ENCODE measurements at places on chromosomes 12 and 14.

- no peak for DNase-seq
These were observed 164.5 kb downstream of the ANO2 start for GRCh38 chr12:5780536-5780935.

- DNase-seq = no peak
These were observed 48.8 kb downstream of the LRTM2 start for GRCh38 chr12:1869145-1869544.

DNA sequence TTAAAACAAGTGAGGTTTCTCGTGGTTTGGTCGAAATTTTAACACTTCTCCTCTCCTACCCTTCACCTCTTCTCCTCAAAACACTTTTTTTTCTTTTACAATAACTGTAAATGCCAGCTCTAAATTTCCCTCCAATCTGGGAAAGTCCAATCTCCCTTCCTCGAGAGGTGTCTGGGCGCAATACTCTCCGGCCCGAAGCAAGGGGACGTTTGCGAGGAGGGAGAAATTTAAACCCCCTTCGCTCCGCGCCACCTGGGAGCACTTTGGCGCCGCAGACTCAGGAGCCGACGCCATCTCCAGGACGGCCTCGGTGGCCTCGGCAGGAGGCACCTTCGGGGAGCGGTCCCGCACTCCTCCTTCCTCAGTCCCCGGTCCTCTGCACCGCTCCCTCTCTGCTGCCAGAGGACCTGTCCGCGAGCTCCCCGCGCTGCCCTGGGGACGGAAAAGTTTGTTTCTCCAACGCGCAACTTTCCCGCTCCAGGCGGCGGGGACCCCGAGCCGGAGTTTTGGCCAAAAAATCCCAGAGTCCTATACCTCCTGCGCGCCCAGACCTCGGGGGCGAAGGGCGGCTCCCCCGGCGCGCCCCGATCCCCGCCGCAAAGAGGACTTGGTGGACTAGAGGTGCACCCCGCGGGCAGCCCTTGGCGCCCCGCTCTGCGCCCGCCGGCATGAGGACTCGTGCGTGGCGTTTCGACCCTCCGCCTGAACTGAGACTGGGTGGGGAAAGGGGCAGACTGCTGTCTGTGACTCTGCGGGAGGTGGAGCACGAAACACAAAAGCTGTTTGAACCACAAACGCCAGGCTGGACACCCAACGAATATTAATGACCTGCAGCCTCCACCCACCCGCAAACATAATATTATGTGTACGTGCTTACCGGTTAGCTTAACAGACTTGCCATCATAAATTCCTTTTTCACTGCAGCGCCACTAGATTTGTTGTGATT is 95.2 kb upstream of the HMGA2 start:
- no peak for DNase-seq

DNA sequence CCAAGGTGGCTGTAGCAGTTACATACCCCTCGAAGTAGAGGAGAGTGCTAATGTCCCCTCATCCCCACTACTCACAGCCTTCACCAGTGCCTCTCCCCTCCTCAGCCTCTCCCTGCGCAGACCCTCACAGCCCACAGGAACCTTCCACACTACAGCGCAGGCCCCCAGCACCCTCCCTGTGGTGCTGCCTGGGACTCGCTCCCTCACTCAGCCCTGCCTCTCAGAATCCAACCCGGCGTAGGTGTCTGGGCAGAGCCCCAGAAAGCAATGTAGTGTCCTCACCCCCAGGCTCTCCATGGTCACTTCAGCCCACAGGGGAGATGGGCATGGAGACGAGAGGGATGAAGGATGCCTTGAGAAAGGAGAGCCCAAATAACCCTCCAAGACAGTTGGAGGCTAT is 10.9 kb upstream of the ZNF740 start:
- DNase-seq = no peak

DNA sequence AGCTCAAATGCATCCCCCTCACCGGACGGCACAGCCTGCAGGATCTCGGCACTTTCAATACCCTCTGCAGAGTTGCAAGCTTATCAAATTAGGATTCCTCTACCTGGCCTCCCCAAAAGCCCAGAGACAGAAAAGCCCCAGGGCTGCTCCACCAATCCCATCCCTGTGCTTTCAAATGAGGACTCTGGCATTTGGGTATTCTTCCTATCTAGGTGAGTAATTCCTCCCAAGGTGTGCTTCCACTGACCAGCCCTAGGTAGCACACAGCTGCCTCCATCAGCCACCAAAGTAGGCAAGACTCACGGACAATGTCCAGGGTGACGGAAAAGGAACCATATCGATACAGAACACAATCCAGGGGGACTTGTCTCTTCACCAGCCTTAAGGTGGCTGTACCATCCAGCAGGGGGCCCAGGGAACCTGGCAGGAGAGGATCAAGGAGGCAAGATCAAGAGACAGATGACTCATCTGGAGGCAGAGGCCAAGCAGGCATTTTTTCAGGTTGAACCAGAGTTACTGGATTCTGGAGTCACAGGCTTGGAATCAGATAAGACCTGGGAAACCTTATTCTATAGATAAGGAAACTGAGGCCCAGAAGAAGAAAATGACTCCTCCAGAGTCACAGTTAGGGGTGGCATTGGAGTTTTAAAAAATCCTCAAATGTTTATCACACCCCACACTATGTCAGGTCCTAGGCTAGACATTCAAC is 9.9 kb downstream of the PMEL start:
- no peak for DNase-seq

DNA sequence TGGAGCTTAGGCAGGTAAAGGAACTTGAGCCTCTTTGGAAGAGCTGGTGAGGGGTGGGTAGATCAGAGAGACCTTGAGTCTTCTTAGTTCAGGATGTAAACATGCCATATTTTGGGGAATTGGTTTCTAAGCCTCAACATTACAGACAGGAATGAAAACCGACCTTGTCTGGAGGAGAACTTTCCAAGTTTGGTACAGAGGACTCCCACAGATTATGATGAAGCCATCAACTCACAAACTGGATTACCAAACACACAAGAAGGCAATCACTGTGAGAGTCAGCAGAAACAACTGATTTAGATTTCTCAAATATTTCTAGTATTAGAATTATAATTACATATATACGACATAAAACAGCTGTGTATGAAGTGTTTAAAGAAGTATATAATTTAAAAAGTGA is 22.3 kb upstream of the AMN1 start:
- DNase-seq = no peak

DNA sequence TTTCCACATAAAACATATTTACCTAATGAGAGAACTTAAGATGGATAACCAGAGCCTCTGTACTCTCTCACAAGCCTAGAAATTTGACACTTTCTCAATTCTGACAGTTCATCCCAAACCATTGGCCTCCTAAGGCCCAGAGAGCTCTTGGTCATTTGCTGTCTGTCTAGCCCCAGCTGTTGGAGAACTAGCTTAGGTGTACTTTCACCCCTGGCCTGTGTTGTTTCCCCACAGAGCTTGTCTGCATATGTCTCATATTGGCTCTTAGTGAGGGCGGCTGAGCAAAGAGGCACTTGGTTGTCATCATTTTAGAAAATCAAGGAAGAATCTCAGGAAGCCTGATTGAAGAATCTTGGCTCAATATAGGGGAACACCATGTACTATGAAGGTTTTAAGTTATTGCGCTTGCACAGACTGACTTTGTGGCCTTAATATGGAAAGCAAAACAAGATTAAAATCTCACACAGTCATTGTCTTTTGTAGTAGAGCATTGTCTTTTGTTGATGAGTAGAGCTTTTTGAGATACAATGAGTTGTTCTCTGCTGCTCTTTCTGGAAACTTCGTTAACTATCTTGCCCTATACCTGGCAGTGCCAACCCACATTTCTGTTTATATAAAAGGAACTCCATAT is 324.6 kb downstream of the RAD51B start:
- no peak for DNase-seq

- no peak for DNase-seq
These were observed 1.8 kb downstream of the XRCC3 start for GRCh38 chr14:103713304-103714062.

DNA sequence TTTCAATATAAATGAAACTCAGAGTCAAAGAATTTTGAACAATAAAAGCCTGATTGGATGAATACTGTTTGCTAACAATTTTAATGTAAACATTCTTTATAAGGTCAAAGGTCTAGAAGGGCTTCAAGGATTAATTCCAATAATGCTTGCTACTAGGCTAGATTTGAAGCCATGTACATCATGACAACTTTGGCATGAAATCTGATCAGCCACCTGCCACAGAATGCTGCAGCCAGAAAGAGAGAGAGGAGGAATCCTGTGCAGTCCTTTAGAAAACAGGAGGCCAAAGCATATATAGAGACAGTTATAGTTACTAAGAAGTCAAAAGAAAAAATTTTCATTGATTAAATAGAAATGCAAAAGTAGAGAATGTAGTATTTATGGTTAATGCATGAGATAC is 47.1 kb downstream of the ABCD2 start:
- DNase-seq = no peak

DNA sequence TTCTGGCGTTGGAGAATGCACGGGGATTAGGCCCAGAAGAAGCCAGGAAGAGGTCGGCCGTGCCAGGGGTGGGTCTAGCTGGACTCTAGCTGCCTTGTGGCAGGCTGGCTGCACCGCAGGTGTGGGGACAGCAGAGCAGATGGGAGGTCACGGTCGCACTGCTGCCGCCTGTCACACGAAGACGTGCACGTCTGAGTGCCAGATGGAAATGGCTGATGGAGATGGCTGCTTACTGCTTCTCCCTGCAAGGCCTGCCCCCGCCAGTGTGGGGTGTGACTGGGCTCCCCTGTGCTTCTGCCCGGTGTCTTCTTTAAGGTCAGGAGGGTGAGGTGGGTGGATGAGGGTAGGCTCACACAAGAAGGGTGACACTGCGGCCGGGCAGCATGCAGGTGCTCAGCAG is 79.0 kb downstream of the MOK start:
- DNase-seq = no peak

GRCh38 chr12:80157645-80158044 is 58.3 kb downstream of the OTOGL start:
- no peak for DNase-seq

- no peak for DNase-seq
These were observed 44.1 kb downstream of the SETD3 start for GRCh38 chr14:99436247-99437180.

GRCh38 chr14:64478634-64479250 is 13.4 kb downstream of the AKAP5 start:
- DNase-seq = no peak

GRCh38 chr12:121295116-121295745 is 1.3 kb downstream of the CAMKK2 start:
- no peak for DNase-seq

DNA sequence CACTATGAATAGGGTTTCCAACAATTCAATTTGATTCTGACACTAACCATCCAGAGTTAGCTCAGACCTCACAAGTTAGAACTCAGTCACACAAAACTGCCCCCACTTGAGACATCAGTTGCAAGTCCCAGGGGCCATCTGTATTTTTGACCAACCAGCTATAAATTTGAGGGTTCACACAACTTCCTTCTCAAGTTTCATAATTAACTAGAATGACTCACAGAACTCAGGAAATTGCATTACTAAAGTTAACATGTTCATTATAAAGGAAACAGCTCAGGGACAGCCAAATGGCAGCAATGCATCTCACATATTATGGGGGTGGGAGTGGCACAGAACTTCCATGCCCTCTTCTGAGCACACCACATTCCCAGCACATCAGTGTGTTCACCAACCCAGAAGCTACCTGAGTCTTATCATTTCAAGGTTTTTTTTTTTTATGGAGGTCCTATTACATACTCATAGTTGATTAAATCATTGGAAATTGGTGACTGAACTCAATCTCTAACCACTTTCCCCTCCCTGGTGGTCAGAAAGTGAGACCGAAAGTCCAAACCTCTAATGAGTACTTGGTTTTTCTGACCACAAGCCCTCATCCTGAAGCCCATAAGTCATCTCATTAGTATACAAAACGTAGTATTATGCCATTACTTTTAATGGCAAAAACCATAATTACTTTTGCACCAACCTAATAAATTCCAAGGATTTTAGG is 1721.5 kb upstream of the SEL1L start:
- no peak for DNase-seq

DNA sequence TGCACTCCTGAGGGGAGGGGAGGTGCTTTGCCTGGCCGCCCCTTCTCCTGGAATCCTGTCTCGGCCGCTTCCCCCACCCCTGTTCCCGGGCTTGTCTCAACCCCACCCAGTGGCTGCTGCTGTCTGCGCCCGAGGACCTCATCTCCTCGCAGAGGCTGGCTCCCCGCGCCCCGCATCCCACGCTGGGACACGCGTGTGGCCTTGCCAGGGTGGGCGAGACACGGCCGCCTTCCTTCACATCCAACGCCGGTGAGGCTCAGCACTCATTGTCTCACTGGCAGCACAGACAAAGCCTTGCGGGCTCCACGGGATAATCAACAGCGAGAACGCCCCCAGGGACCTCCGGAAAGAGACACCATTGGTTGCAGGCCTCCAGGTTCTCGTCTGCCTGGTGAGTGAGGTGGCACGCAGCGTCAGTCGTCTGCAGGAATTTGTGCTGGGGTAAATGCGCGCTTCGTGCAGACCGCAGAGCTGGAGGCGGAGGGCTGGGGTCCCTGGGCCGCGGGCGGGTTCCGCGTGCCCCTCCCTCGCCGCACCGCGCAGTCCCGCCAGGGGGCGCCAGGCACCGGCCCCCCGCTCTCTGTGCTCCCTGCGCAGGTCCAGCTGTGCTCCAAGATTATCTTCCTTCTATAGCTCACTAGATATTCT is 26.8 kb downstream of the CCDC177 start:
- no peak for DNase-seq

DNA sequence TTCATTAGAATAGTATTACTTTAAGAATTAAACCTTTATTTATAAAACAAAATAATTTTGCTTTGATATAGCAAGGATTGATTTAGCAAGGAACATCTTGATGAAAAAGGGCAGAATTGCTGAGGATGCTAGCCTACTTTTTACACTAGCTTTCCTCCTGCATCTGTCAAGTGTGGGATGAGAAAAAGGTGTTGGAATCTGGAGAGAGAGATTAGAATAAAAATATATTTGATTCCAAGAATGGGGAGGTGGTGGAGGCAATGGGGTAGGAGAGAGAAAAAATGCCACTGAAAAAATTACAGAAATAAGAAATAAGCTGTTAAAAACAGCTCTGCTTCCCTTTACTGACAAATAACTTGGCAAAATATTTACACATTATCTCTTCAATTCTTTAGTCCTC is 98.9 kb downstream of the NUMB start:
- no peak for DNase-seq

DNA sequence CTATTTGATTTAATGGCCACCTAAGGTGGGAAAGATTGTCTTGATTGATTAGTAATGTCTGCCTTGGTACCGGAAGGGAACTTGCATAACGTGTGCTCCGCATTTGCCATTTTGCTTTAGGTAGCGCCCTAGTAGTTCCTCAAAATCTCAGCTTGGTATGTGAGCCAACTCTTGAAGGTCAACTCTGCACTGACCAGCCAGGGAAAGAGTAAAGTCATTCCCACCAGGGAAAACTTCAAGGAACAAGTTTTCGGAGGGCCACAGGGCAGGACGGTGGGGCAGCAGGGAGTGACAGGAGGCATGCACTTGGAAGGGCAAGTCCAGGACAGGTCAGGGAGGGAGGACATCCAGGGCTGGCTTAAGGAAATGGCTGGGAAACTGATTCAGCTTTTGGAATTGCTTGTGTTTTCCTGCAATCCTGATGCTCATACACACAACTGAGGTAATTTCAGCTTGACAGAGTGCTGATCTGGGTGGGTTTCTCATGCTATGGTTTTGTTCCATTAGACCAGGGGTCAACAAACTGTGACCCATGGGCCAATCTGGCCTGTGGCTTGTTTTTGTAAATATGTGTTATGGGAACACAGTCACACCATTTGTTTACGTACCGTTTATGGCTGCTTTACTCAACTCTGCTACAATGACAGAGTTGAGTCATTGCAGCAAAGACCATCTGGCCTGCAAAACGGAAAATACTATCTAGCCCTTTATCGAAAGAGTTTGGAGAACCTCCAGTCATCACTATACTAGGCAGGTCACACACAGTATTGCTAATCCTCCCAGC is 184.5 kb downstream of the RBM19 start:
- DNase-seq = no peak
